ENCODE measurements at places on chromosomes 4 and X.

DNA sequence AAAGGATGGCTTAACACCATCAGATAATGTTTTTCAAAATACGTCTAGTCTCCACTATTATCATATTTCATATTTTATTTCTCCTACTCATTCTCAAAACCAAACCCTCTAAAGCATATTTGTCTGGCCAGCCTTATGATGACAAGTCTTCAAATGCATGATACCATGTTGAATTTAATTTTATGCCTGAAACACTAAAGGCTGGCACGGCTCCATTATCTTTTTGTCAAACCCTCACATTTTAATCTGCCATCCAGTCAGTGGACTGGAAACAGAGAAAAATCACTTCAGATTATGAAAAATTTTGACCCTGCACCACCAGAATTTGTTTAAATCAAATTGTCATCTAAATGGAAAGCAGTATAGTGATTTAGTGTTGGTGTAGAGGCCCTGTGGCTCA lies 42.9 kb downstream of the SCD5 start:
- DNase-seq: no peak

GRCh38 chr4:121950212-121950679 lies 1.6 kb downstream of the TRPC3 start:
- peak; percentile 98 for DNase-seq

GRCh38 chr4:7315935-7316334 lies 118.8 kb downstream of the PSAPL1 start:
- no peak for DNase-seq

GRCh38 chr4:17557880-17558279 lies 19.1 kb upstream of the LAP3 start:
- DNase-seq: no peak

- peak; percentile 49 for DNase-seq
These were observed 22.9 kb upstream of the COX7B2 start for GRCh38 chr4:46931981-46932380.

DNA sequence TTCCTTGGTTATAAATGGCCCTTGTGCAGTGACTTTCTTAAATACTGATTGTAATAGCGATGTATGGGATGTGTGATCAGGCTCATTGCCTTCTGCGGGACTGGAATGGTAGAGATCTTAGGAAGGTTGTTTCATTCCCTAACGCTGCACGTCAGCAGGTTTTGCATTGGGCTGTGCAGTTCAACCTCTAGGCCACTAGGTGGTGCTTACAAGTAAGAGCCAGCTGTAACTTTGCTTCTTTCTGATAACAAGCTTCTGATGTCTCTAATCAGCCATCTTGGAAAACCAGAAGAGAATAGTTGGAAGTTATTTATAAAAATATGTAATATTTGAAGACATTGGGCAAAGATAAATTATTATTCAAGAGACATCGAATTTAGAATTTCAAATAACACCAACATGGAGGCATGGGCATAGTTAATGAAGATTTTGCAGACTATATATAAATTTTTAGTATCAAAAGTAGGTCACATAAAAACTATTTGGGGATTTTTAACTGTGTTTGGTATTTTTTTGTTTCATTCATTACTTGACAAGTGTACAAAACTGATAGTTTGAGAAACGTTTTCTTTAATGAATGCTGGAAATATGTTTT lies 339.7 kb upstream of the PCDH7 start:
- DNase-seq: peak; percentile 70

DNA sequence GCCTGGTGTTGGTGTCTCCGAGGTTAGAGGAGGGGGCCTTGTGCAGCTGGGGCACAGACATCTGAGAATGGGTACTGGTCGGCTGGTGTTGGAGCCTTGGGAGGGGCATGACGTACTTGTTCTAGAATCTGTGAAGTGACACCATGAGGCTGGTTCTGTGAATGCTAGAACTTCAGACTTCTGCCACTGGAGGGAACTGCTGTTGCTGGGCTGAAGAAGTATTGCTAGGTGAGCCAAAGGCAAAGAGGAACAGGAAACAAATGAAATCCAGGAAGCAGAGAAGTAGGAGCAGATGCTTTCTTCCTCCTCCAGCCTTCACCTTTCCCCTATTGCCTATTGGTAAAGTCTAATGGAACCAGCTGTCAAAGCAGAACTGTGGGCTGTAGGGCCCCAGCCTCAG lies 120.9 kb upstream of the DDIT4L start:
- DNase-seq: no peak

GRCh38 chrX:48802905-48803200 lies 986 bp downstream of the HDAC6 start:
- DNase-seq: no peak

DNA sequence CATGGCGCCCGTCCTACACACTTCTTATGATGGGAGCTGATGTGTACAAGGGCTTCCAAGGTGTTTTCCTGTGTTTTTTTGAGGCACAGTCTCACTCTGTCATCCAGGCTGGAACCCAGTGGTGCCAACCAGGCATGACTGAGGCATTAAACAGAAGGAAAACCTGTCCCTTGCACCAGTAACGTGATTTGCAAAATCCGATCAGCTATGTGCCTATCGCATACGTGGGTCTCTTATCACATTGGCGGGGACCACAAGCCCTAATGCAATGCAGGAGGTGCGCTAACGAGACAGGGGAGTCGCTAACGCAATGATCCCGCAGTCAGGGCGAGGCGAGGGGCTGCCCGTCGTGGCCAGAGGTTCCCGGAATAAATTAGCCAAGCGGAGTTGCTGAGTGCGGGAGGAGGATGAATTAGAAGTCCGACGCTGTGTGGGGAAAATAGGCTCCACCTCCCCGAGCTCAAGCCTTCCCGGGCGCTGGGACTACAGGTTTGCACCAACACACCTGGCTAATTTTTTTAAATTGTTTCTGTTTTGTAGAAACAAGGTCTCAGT lies 162.7 kb downstream of the SHOX start:
- DNase-seq: no peak

Data from glutamatergic neuron (in vitro differentiated cells).